ENCODE measurements at places on chromosomes 11 and 22.

DNA sequence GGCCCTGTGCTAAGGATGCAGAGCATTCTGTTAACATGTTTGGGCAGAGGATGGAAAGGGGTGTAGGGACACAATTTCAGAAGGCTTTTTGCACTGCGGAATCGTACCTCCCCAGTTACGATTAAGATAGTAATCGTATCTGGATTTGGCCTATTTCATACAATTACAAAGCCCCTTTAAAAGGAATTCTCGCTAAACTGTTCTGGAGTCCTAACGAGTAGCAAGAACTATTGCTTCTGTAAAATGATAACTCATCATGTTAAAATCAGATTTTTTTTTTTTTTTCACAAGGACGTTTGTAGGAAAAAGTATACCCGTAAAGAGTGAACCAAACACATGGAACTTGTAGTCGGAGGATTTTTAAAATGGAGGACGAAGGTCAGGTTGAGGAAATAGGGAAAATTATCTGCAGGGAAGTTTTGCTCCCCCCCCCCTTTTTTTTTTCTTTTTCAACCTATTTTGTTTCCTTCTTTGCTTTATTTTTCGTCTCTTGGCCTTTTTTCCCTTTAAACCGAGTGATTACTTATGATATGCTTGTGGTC lies 934 bp downstream of the HSD17B12 start:
- no peak for DNase-seq

GRCh38 chr11:21975242-21975641 lies 217.6 kb upstream of the ANO5 start:
- DNase-seq: no peak

DNA sequence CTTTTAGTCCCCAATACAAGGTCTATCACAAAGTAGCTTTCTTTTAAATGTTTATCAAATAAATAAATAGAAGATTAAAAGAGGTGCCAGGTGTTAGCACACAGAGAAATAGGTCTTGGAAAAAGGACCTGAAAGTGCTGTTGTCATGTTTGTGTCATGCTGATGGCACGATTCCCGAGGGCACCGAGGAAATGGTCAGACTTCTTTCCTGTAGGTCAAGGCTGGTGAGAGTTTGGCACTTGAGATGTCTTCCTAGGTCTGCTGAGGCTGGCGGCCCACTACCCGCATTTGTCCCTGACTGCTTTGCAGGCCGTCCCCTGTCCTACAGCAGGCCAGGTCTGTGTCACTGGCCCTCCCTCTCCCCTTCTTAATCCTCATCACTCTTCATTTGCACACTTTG lies 112.1 kb downstream of the ATXN10 start:
- DNase-seq: peak; percentile 23

- peak; percentile 28 for DNase-seq
Observed at GRCh38 chr11:10938650-10939387, 81.0 kb upstream of the ZBED5 start.

GRCh38 chr11:12868315-12869073 lies 140.6 kb upstream of the RASSF10 start:
- no peak for DNase-seq

GRCh38 chr11:34909415-34909814 lies 6.8 kb downstream of the APIP start:
- DNase-seq: no peak

DNA sequence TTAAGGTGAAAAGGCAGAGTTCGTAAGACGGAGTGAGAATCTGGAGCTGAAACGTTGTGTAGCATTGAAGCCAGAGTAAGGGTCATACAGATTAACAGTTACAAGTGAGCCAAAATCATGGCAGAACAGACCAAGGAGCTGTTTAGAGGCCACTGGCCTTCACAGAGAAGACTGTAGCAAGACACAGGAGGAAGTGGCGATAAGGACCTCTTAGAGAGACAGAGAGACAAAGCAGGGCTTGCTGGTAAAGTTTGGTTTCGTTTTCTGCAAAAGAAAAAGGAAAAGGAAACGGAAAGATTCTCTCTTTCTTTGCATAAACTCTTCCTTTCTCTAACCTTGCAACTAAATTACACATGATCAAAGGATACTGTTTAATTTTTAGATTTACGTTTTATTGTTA lies 83.0 kb downstream of the AASDHPPT start:
- no peak for DNase-seq

- DNase-seq: no peak
Observed at GRCh38 chr22:36358533-36359469, 29.0 kb downstream of the MYH9 start.

DNA sequence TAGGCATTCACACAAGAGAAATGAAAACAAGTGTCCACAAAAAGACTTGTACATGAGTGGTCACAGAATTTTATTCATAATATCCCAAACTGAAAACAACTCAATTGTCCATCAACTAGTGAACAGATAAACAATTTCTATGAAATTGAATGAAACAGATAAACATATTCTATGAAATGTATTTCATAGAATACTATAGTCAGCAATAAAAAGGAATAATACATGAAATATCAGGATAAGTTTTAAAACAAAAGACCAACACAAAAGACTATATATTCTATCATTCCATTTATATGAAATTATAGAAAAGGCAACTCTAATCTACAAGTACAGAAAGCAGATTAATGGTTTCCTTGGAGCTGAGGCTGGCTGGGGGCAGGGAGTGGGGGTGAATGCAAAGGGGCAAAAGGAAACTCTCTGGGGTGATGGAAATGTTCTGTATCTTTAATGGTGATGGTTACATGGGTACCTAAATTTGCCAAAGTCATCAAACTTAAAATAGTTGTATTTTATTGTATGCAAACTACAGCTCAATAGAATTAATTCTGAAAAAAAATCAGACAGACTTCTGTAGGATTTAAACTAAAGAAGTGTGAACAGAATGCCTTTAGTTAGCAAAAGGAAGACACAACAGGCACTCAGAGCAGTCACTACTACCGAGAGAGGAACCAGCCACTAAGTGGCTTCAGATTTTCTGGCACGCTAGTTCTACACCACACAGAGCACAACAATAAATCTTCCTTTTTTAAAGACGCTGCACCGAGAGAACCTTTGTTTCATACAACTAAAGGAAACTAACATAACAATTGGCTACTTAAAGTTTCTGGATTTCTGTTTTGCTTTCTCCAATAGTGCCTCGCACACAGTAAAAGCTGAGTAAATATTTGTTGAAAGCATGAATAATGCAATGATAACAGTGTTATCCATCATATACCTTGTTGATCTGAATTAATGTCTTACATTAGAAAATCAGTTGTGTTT lies 15.4 kb downstream of the CCDC34 start:
- no peak for DNase-seq

DNA sequence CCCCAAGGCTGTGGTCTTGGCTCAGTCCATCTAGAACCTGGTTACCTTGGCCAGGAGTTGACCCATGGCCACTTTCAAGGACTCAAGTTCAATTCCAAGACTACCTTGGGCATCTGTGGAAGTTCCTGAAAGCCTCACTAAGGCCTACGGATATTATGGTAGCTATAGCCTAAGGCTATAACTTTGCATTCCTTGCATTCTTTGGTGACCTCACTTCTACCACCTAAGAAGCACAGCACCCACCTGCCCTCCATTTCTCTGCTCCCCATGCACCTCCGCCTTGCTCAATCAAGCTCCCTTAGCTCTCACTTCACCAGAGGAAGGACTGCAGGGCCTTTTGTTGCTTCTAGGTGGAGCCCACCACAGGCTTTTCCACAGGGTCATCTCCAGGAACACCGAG lies 50.3 kb upstream of the GALNT18 start:
- DNase-seq: no peak

- DNase-seq: no peak
Observed at GRCh38 chr11:99410636-99411035, 389.9 kb downstream of the CNTN5 start.

GRCh38 chr11:24070435-24070834 lies 426.4 kb upstream of the LUZP2 start:
- no peak for DNase-seq

DNA sequence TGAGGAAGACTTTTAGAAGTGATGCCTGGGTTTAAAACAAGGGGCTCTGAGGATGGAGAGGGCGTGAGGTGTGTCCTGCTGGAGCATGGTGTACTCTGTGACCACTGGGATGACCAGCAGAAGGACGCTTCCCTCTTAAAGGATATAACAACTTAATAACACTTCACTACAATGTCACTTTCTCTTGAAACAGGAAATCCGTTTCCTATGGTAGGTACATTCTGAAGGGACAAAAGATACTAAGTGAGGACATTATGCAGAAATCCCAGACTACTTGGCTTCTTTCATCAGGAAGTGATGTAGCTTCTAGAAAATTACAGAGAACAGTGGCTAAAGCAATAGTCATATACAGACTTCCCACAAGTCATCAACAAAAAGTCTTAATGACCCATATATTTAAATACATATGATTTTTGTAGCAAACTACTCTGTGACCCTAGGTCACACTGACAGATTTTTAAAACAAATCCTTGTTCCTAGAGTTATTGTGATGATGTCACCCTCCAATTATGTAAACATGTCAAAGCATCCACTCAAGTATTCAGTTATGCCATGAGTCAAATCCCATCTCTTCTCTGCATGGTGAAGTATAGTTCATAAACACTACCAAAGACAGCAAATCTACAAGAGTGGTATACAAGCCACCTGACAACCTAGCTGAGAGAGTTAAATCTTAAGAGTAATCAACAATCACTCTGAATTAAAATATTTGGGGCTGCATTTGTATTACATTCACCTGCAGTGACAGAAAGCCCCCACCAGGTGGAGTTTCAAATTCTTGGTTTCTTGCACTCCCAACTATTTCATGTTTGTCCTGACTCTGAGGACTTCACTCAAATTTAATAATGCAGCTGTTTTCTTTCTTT lies 32.8 kb downstream of the PITPNB start:
- peak; percentile 42 for DNase-seq

- DNase-seq: peak; percentile 30
Observed at GRCh38 chr11:79100093-79100910, 340.5 kb downstream of the TENM4 start.

GRCh38 chr11:15807827-15808226 lies 548.5 kb downstream of the SOX6 start:
- no peak for DNase-seq

GRCh38 chr11:11279956-11280689 lies 72.9 kb downstream of the CSNK2A3 start:
- DNase-seq: no peak

DNA sequence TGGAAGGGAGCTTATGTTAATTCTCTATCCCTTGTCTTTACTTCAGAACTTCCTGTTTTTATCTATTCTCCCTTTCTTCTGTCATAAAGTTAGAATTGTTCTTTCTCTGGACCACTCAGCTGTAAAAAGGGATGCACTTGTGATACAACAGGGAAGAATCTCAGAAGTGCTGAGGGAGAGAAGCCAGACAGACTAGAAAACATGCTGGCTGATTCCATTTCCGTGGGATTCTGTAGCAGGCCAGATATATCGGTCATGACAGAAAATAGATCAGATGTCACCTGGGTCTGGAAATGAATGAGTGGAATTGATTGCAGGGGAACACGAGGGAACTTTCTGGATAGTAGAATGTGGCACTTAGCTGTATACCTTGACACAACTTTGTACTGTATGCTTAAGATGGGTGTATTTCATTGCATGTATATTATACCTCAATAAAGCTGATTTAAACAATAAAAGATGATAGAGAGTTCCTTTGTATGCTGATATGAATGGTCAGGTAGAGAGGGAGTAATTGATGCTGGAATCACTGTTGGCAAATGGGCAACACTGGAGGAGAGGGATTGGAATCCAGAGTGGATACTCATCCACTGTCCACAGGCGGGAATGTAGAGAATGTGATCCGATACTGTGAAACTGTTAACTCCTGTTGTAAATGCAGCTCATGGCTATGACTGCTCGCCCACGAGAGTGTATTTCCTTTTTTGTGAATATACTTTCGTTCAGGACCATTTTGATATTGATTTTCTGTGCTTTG lies 59.6 kb downstream of the ATXN10 start:
- DNase-seq: no peak

DNA sequence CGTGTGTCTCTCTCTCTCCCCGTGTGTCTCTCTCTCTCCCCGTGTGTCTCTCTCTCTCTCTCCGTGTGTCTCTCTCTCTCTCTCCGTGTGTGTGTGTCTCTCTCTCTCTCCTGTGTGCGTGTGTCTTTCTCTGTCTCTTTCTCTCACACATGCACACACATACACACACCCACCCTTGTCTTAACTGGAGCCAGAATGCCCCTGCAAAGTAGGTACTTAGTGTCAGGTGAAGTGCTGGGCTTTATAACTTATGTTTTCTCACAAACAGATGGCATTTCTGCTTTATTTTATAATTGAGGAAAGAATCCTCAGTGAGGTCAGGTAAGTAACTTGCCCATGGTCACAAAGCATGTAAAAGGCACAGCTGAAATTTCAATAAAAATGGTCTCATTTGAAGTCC lies 106.0 kb downstream of the CSNK2A3 start:
- DNase-seq: no peak

DNA sequence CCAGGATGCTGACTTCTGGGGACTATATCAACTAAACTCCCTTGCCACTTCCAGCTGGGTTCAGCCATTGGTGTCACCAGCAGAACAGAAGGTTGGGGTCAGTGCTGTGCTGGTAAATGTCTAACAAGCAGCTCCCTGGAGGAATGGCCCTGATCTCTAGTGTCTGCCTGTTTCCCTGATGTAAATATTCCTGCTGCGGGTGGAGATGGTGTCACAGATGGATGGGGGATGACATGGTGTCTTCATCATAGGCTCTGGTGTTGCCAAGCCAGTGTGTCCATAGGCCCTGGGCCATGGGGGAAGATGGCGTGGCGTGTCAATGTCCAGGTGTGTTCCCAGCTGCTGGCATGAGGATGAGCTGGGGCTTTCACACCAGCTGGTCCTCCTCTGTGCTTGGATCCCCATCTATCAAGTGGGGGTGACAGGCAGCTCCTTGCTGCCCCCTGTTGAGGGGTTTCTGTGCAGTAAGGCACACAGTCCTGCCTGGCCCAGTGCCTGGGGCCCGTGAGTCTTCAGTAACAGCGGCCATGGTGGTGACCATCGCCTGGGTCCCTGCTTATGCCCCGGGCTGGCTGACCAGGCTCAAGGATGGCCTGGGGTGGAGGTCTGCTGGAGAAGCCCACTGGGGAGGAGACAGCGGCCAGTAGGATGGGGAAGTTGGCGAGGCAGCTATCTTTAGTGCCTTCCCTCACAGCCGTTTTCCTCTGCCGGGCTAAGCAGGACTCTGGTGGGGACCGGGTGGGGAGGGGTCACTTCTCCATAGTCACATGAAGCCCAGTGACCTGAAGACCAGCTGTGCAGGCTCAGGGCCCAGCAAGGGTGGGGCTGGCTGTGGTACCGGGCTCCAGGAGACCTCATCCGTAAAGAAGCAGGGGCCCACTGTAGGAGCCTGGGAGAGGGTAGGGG lies 12.7 kb downstream of the RPL3 start:
- DNase-seq: peak; percentile 75

- DNase-seq: no peak
Observed at GRCh38 chr11:11347592-11347991, 5.5 kb downstream of the CSNK2A3 start.

GRCh38 chr22:25736378-25737011 lies 5.5 kb upstream of the MYO18B start:
- no peak for DNase-seq

GRCh38 chr11:7573558-7574296 lies 59.9 kb downstream of the PPFIBP2 start:
- peak; percentile 9 for DNase-seq

- DNase-seq: no peak
Observed at GRCh38 chr11:2783536-2784082, 83.8 kb upstream of the KCNQ1OT1 start.

GRCh38 chr11:119041821-119042514 lies 11.3 kb upstream of the SLC37A4 start:
- DNase-seq: no peak
